ENCODE measurements at places on chromosomes 6 and 20.

- DNase-seq = no peak
Measured at GRCh38 chr20:12112089-12112474, 194.4 kb downstream of the BTBD3 start.

GRCh38 chr20:20489648-20490341, 121.9 kb downstream of the INSM1 start:
- no peak for DNase-seq

GRCh38 chr6:165184192-165184979, 125.0 kb downstream of the C6orf118 start:
- DNase-seq = no peak

- no peak for DNase-seq
Measured at GRCh38 chr6:119231394-119231793, 118.2 kb downstream of the MAN1A1 start.

GRCh38 chr20:46237227-46237626, 71.1 kb downstream of the CDH22 start:
- DNase-seq = no peak

- DNase-seq = no peak
Measured at GRCh38 chr20:8756410-8756809, 312.5 kb upstream of the PLCB4 start.

DNA sequence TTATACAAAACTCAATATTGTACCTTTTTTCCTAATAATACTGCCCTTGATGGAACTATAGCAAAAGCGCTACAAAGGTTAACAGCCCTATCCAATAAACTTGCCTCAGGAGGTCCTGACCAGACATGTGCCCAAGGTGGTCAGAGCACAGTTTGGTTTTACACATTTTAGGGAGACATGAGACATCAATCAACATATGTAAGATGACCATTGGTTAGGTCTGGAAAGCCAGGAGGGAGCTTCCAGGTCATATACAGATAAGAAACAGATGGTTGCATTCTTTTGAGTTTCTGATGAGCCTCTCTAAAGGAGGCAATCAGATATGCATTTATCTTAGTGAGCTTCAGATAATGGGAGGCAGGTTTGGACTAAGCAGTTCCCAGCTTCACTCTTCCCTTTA, 91.6 kb downstream of the PLG start:
- no peak for DNase-seq

GRCh38 chr6:158552796-158553138, 7.1 kb upstream of the TMEM181 start:
- no peak for DNase-seq

GRCh38 chr20:653590-654416, 803 bp upstream of the SRXN1 start:
- no peak for DNase-seq

DNA sequence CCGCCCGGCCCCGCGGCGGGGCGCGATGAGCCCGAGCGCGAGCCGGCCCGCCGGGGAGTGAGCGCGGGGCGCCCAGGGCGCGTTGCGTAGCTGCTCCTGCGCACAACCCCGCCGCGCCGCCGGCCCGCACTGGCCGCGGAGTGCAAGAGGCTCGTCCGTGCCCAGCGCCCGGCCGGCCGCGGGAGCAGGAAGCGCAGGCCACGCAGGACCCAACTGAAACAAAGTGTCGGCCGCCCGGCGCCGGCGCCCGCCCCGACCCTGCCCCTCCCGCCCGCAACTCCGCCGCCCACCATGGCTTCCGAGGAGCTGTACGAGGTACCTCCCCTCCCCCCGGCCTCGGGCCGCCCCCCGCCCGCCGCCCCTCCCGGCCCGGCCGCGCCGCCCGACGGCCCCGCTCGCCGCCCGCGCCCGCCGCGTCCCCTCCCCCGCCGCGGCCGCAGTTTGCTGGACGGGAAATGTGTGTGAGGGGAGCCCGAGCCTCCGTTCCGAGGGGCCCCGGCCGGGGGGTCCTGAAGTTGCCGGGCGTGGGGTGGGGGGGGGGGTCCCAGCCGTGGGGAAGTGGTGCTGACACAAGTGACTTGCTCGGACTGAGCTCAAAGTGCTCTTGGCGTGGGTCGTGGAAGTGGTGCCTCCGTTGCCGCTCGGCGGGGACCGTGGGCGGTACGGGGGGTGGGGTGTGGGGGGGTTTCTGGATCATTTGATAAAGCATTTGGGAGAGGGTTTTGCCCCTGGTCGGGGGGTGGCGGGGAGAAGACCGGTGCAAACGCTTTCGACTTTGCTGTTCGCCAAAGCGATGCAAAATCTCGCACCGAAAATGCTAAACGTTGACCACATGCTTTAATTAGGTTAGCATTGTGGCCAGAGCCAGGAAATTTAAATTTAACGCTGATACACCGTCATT, 539 bp downstream of the CDYL start:
- no peak for DNase-seq

DNA sequence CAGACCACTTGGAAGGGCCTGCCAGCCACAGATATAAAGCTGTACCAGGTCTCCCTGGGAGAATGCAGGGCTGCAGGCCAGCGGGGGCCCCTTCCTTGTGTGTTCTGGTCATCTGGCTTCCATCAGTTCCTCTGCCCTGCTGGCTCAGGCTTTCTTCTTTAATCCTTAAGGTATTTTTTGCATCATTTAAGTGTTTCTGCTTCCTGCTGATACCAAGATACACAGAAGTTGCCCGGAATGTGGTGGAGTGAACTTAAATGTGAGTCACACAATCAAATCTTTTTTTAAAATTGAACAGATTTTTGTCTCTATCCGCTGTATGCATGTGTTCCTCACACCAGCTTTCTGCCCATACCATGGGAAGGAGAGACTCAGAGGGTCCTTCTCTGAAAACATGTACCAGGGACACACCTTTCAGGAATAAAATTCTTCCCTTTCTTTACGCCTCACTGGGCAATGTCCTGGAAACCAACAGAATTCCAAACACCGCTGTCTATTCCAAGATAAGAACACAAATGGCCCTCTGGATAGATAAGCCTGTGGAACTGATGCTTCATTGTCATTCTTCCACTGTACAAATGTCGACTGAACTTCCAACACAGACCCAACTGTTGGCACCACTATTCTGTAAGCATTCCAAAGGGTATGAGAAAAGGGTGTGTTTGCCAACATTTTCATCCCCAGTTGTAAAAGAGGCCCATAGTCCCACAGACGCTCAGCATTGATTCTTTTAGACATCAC, 206.2 kb upstream of the MYLIP start:
- DNase-seq = no peak

DNA sequence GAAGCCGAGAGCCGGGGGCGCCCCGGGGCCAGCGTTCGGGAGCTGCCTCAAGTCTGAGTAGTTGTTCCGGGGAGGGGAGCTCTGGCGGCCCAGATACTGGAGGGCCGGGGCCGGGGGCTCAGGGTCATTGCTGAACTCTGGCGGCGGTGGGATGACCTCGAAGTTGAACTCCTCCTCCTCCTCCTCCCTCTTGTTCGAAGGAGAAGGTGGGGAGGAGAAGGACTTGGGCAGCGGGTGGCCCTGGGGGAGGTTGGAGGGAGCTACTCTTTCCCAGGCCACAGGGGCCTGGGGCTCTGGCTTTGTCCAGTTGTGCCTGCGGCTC, 37.7 kb downstream of the C6orf132 start:
- no peak for DNase-seq

DNA sequence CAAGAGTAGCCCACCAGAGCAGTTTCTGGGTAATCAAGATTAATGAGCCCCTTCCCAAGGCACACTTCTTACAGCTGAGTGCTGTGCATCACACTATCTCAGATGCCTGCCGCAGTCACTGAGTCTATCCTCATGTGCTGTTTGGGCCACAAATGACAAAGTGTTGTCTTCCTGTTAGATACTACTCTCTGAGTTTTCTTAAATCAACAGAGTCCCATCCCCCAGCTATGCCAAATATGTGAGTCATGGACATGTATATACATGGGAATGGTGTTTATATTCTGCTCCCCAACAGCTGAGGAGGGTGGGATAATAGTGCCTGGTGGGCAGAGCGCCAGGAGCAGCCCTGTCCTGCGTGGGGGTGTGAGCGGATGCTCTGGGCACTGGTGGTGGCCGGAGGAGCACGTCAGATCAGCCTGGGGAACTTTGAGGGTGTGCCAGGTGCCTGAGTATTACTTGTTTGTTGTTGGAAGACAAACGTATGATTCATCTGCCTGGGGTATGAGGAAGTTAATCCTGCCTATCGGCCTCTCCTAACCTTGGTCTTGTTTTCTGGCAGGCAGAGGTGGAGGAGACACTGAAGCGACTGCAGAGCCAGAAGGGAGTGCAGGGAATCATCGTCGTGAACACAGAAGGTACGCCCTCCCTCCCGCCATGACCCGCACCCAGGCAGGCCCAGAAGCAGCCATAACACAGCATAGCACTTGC, 9.6 kb downstream of the DYNLRB1 start:
- no peak for DNase-seq

GRCh38 chr20:14616003-14616402, 278.6 kb upstream of the FLRT3 start:
- DNase-seq = no peak

DNA sequence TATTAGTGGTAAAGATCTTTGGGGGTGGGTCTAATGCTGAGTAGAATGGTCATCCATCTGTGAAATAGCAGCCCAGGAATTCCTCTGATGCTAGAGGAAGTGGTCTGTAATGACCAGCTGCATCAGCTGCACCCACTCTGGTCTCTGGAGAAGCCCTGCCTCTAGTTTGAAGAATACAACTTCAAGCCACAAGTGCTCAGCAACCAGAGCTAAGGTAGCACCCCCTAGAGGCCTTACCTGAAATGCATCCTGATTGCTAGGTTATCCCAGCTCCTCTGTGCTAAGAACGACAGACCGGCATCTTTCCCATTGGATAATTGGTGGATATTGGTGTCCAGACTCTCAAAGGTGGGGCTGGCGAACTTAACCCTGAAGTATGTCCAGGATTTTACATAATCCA, 58.2 kb downstream of the DNAH8 start:
- DNase-seq = no peak

DNA sequence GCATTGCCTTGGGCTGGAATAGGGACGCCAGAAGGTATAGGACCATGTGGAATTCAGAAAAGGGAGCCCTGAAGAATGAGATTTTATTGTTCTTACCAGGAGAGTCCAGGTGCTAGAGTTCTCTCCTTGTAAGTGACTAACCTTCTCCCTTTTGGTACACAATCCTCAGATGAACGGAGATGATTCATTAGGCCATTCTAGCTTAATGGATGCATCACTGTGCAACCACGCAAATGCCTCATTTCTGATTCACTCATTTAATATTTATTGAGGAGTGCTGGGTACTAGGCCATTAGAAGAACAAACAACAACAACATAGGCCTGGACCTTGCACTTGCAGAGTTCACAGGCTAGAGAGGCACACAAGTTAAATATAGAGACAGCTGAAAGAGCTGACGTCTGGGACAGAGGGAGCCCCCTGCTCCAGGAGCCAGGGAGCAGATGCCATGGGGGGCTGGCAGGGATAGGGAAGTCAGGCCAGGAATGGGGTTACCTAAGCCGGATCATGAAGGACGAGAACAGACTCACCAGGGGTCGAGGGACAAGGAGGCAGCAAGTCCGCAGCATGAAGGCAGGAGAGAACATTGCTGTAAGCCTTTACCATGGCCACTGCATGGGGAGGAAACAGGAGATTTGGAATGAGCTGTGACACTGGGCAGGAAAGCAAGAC, 179.5 kb upstream of the AKAP12 start:
- DNase-seq = no peak

DNA sequence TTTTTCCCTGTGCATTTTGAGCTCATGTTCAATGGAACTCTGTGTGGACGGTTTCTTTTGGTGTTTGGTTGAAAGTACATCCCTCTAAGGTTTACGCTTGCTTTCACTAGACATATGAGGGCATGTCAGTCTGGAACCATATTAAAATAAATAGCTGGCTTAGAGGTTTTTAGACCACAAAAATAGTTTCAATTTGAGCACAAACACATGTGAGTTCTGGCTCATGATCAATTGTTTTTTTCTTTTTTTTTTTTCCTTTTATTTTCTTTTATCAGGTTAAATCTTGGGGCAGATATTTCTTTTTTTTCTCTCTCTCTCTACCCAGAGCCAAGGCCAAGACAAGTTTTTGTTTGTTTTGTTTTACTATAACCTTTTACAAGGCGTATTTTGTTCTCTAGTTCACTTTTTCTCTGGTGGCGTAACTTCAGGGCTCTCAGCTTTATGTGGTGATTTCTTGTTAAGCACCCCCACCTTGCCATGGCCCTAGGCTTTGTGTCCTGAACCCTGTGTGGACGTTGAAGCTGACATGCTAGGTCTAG, 92.9 kb downstream of the SHLD1 start:
- no peak for DNase-seq

GRCh38 chr6:165799391-165800153, 136.5 kb upstream of the PDE10A start:
- no peak for DNase-seq

DNA sequence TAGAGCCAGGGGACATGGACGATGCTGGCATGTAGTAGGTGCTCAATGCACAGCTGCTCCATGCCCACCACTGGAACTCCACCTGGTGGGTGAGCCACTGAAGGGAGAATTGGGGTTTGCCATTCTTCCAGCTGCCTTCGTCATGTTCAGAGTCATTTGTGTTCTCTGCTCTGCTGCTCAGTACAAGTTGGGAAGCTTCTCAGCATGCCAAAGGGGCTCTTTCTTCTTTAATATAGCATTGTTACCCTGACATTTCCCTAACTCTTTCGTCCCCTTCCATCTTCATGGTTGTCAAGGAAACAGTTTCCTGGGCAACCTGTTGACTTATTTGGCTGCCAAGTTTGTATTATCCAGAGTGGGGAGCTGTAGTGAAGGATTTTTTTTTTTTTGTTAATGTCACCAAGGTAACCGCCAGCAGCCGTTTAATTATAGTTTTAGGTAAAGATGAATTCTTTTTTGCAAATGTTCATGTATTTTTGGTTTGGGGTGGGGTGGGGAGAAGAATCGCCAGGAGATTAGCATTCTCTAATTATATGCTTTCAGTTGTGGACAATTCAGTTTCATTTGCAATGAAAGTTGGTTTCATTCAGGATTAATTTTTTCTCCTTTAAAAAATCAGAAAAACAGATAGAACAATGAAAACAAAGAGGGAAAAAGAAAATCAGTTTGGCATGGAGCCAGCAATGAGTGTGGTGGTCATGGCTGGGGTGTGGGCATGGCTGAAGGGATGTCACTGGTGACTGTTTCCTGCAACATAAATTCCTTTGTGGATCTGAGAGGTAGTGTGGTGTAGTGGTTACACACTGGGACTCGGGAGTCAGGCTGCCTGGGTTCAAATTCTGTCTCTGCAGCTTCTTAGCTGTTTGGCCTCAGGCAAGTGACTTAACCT, 73.0 kb upstream of the KCNG1 start:
- DNase-seq = no peak

- no peak for DNase-seq
Measured at GRCh38 chr6:3841711-3842565, 7.2 kb upstream of the FAM50B start.

GRCh38 chr6:132219901-132220300, 181.4 kb downstream of the MOXD1 start:
- no peak for DNase-seq

DNA sequence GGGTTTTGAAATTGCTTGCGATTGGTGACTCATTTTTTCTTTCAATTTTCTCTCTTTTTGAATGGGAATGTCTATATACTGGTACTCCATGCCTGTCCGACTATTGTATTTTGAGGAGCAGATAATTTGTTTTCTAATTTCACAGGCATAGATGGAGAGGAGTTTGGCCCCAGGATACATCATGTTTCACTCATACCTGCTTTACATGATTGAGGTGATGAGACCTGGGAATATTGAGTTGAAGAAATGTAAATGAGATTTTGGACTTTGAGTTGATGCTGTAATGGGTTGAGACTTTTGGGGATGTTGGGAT, 253.1 kb upstream of the RAB32 start:
- DNase-seq = no peak
